Pons (tissue), 1 donor: ENCODE measurements at places on chromosomes 5 and 9.

DNA sequence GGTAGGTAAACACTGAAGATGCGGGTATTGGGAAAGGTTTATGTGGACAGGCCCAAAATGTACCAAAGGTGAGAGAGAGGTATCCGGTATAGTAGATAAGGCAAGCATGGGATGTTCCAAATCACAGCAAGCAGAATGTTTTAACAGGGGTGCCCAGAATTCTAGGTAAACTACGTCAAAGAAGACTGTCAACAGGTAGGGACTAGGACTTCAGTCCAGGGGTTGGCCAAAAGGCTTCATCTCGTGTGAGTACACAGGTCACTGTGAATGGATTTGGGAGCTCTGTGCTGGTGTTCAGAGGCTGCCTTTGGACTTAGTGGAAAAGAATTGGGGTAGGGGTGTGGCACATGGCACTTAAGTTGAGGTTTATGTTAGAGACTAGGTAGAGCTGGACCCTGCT is 66.4 kb downstream of the PIK3R1 start:
- DNase-seq = no peak

DNA sequence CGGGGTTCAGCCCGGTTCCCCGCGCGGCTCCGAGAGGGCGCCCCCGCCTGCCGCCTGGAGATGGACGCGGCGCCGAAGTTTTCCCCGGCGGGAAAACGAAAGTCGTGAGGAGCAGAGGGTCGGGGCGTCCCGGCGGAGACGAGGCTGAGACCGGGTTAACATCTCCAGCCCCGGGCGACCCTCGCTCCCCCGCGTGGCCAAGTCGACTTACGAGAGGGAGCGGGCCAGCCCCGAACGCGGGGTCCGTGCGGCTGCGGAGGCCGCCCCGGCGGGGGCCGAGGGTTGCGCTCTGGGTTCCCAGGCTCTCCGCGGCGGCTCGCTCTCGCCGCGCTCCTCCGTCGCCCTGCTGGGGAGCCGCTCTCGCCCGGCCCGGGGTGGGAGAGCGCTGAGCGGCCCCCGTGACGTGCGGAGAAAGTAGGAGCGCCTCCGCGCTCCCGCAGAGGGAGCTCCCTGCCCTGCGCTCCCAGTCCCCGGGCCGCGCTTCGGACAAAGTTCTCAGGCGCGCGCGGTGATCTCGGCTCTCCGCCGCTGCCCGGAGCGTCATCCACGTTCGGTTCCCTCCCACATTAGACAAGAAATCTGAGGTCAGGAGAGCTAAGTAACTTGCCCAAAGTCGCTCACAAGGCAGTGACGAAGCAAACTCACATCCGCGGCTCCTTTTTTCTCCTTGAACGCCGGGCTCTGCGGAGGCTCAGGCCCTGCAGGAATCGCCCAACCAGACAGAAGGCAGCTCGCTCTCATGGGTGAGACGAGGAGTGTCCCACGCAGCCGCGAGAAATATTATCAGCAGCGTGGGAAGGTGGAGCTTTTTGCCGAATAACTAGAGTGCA is 1.2 kb upstream of the GCNT4 start:
- DNase-seq = no peak

GRCh38 chr5:14870337-14871213 is 1.0 kb downstream of the ANKH start:
- DNase-seq = peak; percentile 58

- DNase-seq = no peak
Measured at GRCh38 chr5:15790446-15791018, 290.6 kb downstream of the FBXL7 start.

- DNase-seq = no peak
Measured at GRCh38 chr5:81409896-81410295, 16.0 kb upstream of the ACOT12 start.

DNA sequence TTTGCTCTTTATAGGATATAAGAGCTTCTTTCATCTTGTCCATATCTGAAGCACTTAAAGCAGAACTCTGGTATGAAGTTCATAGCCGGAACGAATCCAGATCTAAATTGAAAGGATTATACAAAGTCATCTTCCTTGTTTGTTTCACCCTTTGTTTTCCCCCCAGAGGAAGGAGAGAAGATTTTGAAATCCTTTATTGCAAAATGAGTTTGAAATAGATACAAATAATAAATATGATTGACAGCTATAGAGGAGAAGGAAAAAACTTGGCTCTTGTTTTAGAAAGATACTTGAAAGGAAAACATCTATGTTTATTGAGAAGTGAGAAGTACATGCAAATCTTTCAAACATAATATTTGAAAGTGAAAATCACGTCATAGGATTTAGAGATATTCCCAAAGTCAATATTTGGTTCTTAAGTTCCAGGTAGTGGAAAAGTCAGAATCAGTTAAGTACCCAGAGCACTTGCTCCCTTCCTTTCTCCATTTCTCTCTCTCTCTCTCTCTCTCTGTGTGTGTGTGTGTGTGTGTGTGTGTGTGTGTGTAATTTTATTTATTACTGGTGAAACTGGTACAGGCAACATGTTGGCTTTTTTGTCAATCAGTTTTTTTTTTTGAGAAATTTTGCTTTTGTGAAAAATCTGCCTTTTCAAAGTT is 27.2 kb downstream of the PAM start:
- no peak for DNase-seq

- DNase-seq = no peak
Measured at GRCh38 chr5:129113867-129114266, 19.3 kb downstream of the ISOC1 start.

DNA sequence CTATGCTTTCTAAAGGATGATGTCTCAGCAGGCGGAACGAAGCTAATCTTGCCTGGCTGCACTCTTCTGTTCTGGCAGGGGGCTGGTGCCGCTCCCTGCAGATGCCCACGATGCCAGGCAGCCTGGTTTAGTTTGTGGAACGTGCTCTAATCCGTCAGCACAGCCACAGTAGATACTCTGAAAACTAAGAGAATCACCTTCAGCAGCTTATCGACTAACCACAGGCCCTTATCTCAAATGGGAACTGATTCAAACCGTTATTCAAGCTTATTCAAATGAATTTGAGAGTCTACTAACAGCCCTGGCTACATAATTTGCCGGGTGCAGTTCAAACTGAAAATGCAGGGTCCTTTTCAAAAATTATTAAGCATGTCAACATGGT is 246.6 kb upstream of the ANKRD55 start:
- DNase-seq = peak; percentile 34
